Stimulated activated memory B cell treated with anti-CD40 and anti-IgM and Interleukin-4, amounts not matched to agents 10 μg/mL and 1 μg/mL and 100 μg/mL, for 72 hours (primary cell): ENCODE measurements at places on chromosomes 5 and 9.

- no peak for ATAC-seq
Measured at GRCh38 chr9:86298873-86299272, 16.5 kb upstream of the ISCA1 start.

- ATAC-seq = no peak
Measured at GRCh38 chr5:172940268-172941066, 18.8 kb upstream of the RPL26L1 start.

GRCh38 chr5:179819296-179820126, 1.2 kb upstream of the SQSTM1 start:
- peak; percentile 45 for ATAC-seq

DNA sequence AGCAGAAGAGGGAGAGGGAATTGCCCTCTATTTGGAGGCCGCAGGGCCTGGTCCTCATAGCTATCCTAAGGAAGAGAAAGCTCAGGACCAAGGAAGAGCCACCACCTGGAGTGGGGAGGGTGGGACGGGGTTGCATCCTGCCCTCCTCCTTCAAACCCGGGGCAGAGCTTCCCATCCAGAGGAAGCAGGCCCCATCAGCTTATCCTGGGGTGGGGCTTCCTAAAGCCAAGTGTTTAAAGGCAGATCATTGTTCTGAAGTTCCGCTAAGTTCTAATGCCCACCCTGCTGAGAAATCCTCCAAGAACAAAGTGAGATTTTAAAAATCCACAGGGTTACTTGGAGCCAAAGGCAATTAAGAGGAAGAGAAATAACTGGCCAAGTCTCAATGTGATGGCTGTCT, 210.3 kb downstream of the C9orf152 start:
- ATAC-seq = no peak

DNA sequence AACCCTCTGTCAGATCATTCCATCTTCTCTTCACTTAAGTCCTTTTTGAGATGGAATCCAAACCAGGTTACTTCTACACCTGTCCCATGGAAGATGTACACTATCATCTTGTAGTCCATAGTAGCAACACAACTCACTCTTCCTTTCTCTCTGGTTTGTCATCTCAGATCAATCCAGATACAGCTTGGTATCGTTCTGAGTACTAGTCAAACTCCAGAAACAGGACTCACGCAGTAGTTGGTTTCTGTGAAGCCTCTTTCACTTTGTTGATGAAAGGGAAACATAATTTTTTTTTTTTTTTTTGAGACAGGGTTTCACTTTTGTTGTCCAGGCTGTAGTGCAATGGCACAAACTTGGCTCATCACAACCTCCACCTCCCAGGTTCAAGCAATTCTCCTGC, 484.0 kb downstream of the PRDM9 start:
- no peak for ATAC-seq

DNA sequence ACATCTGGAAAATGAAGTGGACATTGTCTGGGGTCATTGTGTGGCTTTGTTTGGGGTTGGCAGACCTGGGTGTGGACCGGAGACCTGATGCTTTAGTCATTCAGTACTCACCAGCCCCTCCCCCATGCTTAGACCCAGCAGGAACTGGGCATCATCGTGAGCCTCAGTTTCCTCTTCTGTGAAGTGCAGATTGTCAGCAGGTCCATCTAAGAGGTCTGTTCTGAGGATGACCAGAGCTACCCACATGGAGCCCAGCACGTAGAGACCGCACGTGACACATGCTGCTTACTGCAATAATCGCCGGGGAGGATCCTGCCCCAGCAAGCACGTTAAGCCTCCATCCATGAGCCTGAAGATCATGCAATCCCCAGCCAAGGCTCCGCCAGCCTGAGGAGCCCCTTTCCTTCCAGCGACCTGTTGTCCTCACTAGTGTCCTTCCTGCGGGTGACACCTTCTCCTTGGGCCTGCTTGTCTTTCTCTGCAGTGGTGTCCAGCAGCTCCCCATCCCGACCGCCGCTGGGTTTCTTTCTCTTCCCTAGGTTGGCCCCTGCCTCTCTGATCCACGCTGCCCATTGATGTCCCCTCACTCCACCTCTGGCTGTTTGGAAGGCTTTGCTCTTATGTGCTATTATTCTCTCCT, 26.7 kb upstream of the IRX4 start:
- no peak for ATAC-seq

DNA sequence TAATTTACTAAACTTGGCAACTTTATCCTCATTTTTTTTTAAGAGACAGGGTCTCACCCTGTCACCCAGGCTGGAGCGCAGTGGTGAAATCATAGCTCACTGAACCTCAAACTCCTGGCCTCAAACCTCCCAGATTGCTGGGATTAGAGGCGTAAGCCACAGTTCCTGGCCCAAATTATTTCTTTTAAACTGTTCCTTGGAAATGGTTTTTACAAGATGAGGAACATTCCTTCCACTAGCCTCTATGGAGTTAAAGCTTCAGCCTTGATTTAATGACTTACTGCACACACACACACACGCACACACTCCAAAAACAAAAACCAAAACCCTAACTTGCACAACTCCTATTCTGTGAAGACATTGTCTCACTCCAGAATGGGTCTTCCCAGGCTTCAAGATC, 77.2 kb upstream of the TARS1 start:
- no peak for ATAC-seq

GRCh38 chr5:89929834-89930233, 479.7 kb downstream of the CETN3 start:
- no peak for ATAC-seq

- no peak for ATAC-seq
Measured at GRCh38 chr5:67065237-67065636, 131.4 kb downstream of the CD180 start.

GRCh38 chr9:96242811-96243210, 59.2 kb downstream of the HSD17B3 start:
- no peak for ATAC-seq

- no peak for ATAC-seq
Measured at GRCh38 chr5:149268928-149269557, 2.6 kb upstream of the AFAP1L1 start.

DNA sequence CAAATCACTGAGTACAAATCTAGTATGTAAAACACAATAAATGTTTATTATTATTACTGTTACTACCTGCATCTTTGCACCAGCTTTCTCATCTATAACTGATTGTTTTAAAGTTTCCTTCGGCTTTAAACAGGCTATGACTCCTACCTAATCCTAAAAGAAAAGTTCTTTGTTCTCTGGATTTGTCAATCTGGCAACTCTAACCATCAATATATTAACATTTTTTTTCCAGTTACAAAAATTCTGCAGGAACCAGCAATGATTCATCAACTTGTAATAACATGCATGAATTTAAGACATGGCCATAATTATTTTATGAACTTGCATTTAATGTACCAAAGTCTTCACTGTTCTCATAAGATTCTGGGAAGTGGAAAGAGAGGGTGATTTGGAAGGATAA, 228.5 kb downstream of the PIK3R1 start:
- no peak for ATAC-seq

DNA sequence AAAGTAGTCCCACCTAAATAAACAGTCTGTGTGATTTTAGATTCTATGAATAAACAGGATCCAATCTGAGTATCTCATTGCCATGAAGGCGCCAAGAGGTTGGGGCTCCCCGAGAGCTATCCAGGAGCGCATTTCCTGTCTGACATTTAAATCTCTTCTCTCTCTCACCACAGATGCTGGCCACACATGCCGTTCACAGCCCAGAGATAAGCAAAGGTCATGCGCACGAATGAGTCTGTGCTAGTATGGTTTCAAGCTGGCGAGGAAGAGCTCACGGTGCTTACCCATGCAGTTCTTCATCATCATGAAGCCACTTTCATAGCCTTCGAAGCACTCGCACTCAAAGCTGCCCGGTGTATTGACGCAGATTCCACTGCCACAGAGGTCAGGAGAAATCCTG, 199.4 kb downstream of the FBN2 start:
- ATAC-seq = no peak

- no peak for ATAC-seq
Measured at GRCh38 chr9:93307468-93308157, 123.7 kb downstream of the WNK2 start.

- ATAC-seq = no peak
Measured at GRCh38 chr5:150064681-150065220, 21.6 kb downstream of the CSF1R start.

- ATAC-seq = no peak
Measured at GRCh38 chr9:37262410-37262809, 142.0 kb downstream of the ZCCHC7 start.

DNA sequence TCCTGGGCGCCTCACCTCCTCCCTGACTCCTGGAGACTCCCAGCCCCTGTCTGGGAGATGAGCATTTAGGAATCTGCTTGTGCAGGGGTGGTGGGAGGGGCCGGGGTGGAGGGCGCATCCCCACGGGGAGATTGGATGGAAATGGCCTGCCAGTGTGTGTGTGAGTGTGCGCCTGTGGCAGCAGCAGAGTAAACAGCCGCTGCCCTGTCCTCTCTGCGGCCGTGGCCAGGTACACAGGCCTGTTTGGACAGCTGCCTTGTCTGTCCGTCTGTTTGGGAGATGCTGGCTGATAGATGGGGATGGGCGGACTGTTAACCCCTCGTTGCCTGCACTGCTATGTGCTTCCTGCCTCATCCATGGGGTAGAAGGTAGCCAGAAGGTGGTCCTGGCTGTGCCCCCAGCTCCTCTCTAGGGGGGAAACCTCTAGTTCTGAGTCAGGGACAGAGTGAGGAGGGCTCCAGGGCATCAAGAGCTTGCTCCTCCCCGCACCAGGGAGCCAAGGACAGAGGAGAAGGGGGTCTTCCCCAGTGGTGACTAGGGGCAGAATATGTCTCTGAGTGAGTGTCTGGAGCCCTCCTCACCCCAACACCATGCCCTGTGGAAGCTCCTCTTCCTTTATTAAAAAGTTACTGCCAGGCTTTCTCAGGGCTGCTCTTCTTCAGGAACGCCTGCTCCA, 60.1 kb downstream of the LMX1B start:
- no peak for ATAC-seq

GRCh38 chr9:9963841-9964240, 649.0 kb downstream of the PTPRD start:
- no peak for ATAC-seq

- ATAC-seq = no peak
Measured at GRCh38 chr5:65098393-65098792, 329.7 kb downstream of the CWC27 start.

DNA sequence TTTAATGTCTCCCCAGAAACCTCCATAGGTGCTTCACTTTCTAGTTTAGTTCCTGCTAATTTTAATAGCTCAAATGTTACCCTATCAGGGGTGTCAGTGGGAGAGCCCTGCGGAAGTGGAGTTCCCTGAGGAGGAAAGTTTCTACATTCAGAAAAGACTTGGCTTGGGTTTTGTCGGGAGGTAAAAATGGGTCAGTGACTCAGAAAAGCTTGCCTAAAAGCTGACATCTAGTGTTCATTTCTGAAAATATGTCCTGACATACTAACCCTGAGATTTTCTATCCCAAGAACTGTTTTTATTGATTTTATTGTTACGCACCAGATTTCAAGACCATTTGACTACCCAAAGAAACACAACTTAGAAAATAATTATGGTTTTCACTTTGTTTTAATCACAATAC, 40.9 kb upstream of the GLDC start:
- no peak for ATAC-seq

- ATAC-seq = no peak
Measured at GRCh38 chr5:111075520-111075919, 4.0 kb downstream of the TSLP start.

DNA sequence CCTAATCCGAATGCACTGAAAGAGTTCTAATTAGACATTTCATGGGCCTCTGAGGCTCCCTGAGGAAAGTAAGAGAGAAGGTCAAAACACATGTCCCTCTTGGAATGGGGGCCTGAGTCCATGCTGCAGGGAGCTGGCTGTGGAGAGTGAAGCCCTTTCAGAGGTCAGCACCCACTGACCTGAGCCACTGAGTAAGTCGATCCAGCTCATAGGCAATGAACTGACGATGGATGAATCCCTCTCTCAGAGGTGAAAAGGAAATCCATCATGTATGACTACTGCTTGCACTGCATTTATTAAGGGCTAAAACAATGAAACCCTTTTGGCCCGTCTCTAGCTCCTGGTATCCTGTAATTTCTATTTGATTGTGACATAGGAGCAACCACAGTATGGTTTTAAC, 288.9 kb upstream of the VLDLR start:
- ATAC-seq = no peak

DNA sequence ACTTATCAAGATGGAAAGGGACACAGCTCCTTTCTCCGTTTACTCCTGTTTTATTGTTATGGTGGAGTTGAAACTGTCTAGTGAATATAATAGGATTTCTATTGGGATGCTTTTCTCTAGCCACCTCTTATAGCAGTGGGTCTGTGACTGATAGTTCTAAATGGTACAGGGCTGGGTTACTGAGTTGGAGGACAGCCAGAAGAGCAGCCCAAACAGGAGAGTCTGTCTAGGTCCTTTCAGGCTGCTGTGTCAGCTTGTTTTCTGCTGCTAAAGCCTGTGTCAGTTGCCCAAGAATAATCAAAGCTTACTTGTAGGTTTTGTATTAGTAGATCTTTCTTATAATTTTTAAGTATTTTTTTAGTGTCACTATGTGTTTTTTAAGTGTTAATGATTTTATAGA, 356.0 kb upstream of the SEMA6A start:
- ATAC-seq = no peak

- ATAC-seq = no peak
Measured at GRCh38 chr9:91187965-91188344, 173.8 kb downstream of the AUH start.

DNA sequence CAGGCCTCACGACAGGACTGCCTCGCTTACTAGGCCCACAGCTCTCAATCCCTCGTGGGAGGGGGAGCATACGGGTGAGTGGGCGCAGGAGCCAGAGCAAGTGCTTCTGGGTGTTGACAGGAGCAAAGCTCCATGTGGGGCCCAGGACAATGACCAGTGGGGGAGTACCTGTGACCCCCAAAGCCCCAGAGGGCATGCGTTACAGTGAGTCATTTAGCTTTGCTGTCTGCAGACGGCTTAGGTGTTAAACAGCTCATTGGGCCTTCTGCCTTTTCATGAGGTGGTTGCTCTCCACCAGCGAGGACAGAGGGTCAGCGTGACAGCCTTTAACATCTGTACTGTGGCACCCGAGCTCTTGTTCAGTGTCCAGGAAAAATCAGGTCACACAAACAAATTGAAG, 78.2 kb downstream of the GRAMD2B start:
- ATAC-seq = no peak

GRCh38 chr5:158514986-158515359, 584.7 kb downstream of the EBF1 start:
- ATAC-seq = no peak

DNA sequence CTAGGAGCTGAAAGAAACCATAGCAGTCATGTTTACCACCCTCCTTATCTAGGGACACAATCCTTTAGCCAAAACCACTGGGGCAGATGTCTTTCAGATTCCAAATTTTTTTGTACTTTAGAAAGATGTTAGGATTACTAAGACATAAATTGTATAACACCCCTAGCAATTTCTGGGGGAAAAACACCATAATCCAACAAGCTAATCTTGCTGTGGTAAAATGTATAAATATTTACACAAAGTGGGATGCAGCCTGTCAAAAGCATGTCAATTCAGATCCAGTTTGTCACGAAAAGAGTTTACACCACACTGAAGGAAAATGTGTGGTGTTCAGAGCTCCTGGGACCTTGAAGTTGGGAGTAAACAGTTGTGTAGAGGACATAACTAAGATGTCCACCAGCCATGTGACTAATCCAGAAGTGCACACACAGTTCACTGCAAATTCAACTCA, 274.3 kb downstream of the ADAMTSL1 start:
- no peak for ATAC-seq

GRCh38 chr9:93253633-93254032, 69.7 kb downstream of the WNK2 start:
- ATAC-seq = no peak
